AG04450 (cell line): ENCODE measurements at places on chromosomes 5 and 9.

DNA sequence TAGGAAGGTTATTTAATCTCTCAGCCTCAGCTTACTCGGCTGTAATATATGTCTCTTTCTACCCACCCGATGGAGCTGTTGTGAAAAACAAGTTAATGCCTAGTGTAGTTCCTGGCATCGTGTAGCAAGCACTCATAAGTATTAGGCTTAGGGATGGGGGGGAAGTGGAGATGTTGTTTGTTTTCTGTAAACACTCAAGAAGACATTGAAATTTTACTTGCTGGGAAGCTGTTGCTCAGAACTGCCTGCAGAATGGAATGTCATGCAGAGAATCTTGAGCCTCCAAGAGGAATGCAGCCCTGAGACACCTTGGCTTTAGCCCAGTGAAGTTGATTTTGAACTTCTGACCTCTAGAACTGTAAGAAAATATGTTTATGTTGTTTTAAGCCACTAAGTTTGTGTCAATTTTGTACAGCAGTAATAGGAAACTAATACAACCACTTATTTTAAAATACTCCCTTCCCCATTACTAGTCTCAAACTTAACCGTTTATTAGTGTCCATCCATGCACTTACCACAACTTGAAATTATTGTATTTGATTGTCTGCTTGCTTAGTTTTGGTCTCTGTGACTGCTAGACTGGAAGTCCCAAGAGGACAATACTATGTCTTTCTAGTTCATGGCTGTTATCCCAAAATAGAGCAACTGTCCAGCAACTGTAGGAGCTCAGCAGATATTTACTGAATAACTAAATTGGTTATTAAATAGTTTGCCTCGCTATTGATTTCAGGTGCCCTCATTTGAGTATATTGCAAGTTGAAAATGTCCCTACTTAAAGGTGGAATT is 53.8 kb downstream of the MFAP3 start:
- no peak for DNase-seq

GRCh38 chr5:107943923-107944322 is 273.2 kb upstream of the EFNA5 start:
- DNase-seq = no peak

- peak; percentile 78 for DNase-seq
Observed at GRCh38 chr9:2494562-2494961, 127.0 kb upstream of the VLDLR start.

DNA sequence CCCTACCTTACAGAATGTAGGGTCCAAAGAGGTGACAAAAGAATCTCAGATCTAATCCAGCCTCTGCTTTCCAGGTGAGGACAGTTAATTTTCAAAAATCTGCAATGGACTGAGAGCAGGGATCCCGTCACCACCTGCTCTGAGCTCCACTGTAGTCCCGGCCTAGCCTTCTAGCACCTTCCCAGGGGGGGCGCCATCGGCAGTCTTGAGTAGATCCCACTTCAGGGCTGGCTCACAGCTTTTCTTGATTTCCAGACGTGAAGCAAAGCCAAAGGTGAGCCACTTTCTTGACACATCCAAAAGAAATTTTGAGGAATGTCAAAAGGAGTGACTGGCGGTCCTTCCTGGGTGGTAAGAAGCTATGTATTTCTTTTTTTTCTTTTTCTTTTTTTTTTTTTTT is 114.1 kb downstream of the SYK start:
- no peak for DNase-seq

GRCh38 chr5:133460172-133460758 is 152.1 kb downstream of the FSTL4 start:
- DNase-seq = no peak

- DNase-seq = no peak
Observed at GRCh38 chr5:124659798-124660197, 86.6 kb downstream of the ZNF608 start.

DNA sequence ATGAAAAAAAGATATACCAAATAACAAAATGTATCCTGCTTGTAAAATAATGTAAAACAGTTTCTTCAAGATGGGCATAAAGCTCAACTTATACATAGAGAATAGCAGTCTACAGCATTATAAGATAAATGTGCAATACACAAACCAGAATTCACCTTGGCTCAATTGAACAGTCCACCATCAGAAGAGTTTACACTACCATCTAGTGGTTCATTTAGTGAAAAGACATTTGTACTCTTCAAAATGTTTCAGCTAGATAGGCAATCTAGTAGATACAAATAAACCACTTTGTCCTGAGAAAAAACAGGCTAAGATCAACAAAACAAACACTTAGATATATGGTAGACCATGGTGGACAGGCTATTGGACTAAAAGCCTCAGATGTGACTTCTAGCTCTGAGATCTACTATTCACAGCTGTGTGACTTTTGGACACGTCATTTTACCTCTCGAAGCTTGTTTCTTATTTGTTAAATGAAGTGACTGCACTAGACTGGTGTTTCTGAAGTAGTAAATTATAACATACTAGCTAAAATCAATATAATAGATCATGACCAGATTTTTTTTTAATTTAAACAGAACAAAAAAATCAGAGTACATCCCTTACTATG is 22.1 kb upstream of the TPD52L3 start:
- peak; percentile 13 for DNase-seq

GRCh38 chr5:43044181-43044914 is 4.2 kb upstream of the ANXA2R start:
- no peak for DNase-seq
